Activated gamma-delta T cell treated with Interleukin-2 at 50 U/mL for 16 hours (primary cell): ENCODE measurements at places on chromosomes 7 and 10.

- no peak for DNase-seq
Measured at GRCh38 chr7:43569424-43569823, 13.5 kb upstream of the STK17A start.

GRCh38 chr10:6988654-6989053 lies 408.6 kb upstream of the PRKCQ start:
- no peak for DNase-seq

GRCh38 chr10:100208276-100208675 lies 21.1 kb downstream of the CHUK start:
- no peak for DNase-seq

DNA sequence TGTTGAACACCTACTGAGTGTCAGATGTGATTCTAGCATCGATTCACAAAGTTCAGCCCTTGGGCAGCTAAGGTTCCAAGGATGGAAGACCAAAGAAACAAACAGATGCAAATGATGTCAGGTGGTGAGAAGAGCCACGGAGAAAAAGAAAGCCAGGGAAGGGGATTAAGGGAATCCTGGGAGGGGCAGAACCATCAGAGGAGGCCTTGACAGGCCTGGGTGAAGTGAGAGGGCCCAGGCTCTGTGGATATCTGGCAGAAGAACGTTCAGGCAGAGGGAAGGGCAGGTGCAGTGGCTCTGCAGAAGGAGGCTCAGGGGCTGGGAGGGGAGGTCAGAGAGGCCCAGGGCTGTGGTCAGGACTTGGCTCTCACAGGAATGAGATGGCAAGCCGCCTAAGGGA lies 90.4 kb downstream of the C10orf105 start:
- DNase-seq, result no peak

DNA sequence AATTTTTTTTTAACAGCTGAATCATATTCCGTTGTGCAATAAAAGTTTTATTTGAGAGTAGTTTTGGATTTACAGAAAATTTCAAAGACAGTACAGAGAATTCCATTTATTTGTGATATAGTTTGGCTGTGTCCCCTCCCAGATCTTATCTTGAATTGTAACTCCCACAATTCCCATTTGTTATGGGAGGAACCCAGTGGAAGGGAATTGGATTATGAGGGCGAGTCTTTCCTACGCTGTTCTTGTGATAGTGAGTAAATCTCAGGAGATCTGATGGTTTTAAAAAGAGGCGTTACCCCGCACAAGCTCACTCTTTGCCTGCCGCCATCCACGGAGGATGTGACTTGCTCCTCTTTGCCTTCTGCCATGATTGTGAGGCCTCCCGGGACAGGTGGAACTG lies 228.0 kb upstream of the MAGI2 start:
- no peak for DNase-seq

- no peak for DNase-seq
Measured at GRCh38 chr7:22435720-22436119, 64.3 kb downstream of the STEAP1B start.

- DNase-seq, result no peak
Measured at GRCh38 chr7:98295467-98296192, 14.1 kb downstream of the BRI3 start.
